ENCODE measurements at places on chromosomes 13 and 19.

DNA sequence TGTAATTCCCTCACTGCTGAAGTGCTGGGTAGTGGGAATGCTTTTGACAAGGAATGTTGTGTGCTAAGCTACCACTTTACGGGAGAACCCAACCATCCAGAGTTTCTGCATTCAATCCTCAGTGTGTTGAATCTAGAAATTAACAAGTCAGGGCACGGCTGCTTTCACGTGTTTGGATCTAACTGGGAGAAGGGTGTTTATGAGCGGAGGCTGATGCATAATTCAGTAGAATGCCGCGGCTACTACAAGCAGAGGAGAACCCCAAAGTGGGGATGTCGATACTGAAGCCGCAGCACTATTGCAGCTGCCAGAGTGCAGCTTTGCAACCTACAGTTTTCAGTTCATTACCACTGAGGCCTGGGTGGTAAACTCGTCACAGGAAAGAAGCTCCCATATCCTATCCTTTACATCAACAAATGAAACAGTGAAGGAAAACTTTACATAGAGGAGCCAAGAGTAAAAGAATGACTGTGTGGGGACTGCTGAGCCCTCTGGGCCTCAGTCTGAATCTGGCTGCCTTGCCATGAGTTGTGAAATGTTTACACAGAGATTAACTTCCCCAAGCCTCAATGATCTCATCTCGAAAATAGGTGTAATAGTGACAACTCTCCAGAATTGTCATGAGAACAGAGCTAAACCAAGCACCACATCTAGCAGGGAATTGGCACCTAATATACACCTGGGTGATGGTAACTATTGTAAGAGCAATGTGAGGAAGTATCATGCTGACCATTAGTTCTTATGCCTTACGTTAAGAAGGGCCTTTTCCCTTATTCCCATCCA is 531.7 kb downstream of the MYO16 start:
- no peak for DNase-seq

GRCh38 chr13:24997367-24997967 is 98.5 kb upstream of the PABPC3 start:
- DNase-seq: no peak

- DNase-seq: no peak
Measured at GRCh38 chr13:73038064-73038463, 20.7 kb upstream of the KLF5 start.

GRCh38 chr19:43625918-43626579 is 6.6 kb upstream of the ZNF428 start:
- no peak for DNase-seq

- DNase-seq: no peak
Measured at GRCh38 chr19:51687791-51688670, 5.1 kb upstream of the SPACA6 start.

DNA sequence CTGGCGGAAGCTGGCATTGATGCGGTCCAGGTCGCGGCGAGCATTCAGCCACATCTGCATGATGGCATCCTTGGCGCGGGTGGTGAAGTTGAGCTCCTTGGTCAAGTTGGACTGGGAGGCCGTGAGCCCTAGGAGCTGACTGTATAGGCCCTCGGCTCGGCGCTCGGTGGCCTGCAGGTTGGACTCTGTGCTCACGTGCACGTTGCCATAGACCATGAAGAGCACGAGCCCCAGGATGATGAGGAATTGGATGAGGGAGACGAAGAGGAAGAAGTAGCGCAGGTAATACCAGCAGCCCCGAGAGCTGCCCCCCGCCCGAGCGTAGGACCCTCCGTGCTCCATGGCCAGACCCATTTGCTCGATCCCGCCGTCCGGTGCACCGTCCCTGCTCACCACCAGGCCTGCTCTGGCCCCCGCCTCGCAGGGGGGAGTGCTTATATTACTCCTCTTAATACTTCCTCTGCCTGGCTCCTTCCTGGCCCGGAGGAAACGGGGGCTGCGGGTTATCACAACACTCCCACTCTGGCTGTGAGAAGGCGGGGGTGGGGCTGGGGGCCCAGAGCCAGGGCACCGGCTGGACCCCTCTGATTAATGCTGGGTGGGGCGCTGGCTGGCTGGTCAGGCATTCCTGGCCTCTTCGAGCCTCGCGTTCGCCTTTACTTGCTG is at the start of gene PLVAP:
PLVAP (minus strand) TSS at position 408 of the 666 bp plus-strand sequence; CDS start at position 354, 54 bp downstream.
- DNase-seq: no peak

DNA sequence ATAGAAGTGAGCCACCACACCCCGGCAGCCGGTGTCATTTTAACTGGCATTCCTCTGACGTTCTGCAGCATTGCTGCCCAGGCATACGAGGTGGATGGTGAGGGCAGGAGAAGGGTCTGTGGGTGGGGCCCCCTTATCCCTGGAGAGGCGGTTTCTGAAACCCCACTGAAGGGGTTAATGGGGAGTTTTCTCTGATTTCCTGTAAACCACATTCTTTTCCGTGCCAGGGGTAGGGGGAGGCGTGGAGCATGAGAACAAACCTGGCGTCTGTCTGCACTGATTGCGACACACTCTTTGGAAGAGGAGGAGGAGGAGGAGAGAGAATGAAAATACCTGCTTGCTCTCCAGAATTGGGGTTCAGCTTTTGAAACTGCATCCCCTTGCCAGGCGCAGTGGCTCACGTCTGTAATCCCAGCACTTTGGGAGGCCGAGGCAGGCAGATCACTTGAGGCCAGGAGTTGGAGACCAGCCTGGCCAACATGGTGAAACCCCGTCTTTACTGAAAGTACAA is 2.7 kb upstream of the C3 start:
- no peak for DNase-seq

GRCh38 chr13:111539791-111540446 is 219.5 kb downstream of the TEX29 start:
- no peak for DNase-seq

DNA sequence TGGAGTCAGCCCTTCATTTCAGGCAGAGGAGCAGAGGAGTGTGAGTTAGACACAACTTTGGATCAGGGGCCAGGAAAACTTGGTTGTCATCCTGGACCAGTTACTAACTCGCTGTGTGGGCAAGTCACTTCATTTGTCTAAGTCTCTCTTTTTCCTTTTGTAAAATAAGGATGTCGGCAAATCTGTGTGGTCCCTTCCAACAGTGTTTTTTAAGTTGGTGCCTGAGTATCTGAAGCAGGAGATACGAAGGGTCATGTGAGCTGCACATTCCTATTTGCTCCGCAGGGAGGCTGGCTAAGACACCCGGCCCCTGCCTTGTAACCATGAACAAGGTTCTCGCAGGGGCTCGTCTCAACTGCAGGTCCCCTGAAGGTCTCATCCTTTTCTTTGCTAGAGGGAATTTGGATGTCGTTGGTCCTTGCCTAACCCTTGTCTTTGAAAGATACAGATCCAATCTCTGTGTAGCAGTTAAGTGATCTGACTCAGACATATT is 64.3 kb downstream of the LRCH1 start:
- no peak for DNase-seq

DNA sequence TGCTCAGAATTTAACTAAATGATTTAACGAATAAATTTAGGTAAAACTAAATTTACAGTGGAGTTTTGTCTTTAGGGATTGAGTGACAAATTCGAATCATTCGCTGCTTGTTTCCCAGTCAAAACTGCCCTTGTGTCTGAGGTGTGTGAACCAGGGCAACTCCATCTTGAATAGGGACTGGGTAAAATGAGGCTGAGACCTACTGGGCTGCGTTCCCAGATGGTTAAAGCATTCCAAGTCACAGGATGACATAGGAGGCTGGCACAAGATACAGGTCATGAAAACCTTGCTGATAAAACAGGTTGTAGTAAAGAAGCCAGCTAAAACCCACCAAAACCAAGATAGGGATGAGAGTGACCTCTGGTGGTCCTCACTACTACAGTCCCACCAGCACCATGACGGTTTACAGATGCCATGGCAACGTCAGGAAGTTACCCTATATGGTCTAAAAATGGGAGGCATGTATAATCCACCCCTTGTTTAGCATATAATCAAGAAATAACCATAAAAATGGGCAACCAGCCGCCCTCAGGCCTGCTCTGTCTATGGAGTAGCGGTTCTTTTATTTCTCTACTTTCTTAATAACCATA is 10.2 kb upstream of the ANKRD10 start:
- DNase-seq: no peak
